ENCODE measurements at places on chromosomes 11 and 22. TPM values are rescaled to one million over a fixed set of nuclear protein-coding genes. Genes with fewer than 3 reads are reported as not detected.

DNA sequence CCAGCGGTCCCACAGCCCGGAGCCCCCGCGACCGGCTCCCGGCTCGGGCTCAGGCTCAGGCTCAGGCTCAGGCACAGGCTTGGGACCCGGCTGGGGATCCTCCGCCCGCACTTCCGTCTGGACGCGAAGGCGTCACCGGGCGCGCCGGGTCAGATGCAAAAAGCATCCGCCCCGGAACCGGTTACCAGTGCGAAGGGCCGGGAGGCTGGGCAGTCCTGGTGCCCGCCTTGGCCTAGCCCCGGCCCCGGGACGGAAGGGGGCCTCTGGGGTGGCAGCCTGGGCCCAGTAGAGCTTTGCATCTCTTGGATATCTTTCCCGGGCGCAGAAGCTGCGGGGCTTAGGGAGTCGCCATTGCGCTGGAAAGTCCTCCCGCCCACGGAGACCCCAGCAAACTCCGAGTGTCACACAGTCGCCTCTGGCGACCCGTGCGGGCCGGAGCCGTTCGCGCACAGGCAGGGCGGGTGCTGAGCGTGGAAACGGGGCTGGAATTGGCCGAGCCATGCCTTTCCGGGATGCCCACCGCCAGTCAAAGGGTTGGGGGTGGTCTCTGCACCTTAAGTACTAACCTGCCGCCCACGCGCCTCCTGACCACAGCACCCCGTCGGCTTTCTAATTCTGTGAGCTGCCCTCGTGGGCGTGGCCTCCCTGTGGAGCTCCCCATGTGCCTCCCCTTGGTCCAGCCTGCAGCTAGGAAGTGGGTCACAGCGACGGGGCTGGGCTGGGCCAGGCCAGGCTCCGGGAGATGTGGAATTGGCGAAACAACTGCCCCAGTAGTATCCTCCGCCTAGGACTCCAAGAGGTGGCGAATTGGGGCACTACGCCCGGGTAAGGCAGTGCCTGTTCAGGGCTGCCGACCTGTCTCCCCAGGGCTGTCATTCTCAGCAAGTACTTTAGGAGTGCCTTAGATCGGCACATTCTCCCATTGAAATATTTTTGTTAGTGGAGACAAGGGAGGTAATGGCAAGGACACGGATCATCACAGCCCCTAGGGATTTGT is at the start of gene TMEM9B:
TMEM9B (minus strand) TSS at position 119 of the 997 bp plus-strand sequence. CDS start 129 bp downstream, outside the sequence.
- no peaks in the 10 kb centered on the region for H3K27me3 ChIP-seq
- DNase-seq, result peak; percentile 73
- peak within 1 kb of the TSS; percentile 86 for H3K4me3 ChIP-seq

GRCh38 chr11:9396752-9397151 is 12.3 kb downstream of the IPO7 start:
- no peak for DNase-seq
- no peaks in the 10 kb centered on the region for H3K27me3 ChIP-seq
- H3K4me1 ChIP-seq, result peaks cover 20% of the 10 kb centered on the region
- H3K36me3 ChIP-seq, result 0 out of 2 replicates have a peak, but pooled peaks cover 2% of the 10 kb centered on the region
- H3K4me3 ChIP-seq, result no peak overlapping the region

Gene TMEM184B
- total RNA-seq, result 54.2 TPM

DNA sequence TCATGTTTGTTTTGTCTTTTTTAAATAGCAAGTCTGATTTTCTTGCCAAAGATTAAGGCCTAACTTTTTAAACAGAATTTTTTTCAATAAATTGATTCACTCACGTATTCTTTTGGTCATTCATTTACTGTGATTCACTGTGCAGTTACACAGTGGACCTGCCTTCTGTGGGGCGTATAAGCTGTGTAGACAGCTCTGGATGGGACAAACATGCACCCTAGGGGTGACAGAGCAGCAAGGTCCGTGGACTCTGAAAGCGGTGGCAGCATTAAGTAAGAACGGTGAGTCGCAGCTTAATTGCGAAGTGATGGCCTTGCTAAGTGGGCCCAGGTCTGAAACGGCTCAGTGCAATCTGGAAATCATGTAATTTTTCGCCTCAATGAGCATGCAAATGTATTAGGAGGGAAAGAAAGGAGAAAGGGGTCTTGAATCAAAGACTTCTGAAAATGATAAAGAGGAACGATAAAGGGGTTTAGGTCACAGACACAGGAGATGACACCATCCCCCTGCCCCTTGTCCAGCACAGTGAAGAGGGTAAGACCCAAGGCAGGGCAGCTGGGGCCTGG is 113.1 kb downstream of the SPATA19 start:
- no peaks in the 10 kb centered on the region for H3K36me3 ChIP-seq
- no peak for DNase-seq
- H3K4me3 ChIP-seq, result no peak overlapping the region
- no peaks in the 10 kb centered on the region for H3K27me3 ChIP-seq
- H3K4me1 ChIP-seq, result no peaks in the 10 kb centered on the region
- no peak overlapping the region for H3K27ac ChIP-seq

Gene FANCF
- total RNA-seq, result 11.6 TPM

Gene INS
- not detected for total RNA-seq
